H9 (cell line): ENCODE measurements at places on chromosomes 2 and 18.

DNA sequence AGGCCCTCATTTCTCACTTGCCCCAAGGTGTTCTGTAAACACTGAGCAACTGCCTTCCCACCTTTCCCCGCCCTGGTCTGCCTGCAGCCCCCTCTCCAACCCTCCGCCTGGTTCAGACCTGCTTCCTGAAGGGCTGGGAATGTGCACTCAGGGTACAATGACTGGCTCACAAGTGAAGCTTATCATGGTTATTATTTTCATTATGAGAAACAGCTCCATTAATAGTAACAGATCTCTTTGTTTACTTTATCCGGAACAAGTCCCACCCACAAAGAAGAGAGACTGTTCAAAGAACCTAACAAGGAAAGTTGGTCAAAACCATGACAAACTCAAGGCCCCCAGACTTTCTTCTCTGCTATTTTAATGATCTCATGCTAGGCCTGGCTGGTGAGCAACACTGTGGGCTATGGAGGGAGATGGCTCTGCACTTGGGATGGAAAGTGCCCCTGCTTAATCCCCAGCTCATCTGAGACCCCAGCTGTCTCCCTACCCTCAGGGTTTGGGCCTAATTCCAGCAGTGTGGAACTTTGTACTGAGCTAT lies 36.7 kb downstream of the ARHGAP25 start:
- no peak for DNase-seq

DNA sequence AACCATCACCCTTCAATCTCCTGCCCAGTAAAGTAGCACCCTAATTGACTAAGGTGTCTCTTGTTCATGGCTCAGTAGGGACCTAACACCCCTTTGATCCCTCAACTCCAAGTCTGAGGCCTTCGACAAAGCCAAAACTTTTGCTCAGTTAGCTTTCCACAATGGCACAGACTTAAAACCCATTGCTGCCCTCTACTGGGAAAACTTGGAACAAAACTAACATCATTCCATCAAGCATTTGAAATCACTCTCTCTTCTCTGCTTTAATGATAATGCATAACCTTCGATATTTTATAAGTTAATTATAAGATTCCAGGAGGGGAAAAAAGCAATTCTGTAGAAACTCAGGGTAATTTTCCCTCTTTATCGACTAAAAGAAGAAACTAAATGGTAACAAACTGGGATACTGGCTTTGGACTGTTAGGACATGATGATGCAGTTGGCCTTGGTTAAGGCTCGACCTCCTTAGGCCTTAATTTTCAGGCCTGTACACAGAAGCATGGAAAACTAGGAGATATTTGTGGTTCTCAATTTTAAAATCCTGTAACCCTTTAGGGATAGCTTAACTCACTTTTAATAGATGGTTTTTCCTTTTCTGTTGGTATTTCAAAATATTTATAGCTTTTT lies 127.8 kb downstream of the STK39 start:
- DNase-seq = no peak

DNA sequence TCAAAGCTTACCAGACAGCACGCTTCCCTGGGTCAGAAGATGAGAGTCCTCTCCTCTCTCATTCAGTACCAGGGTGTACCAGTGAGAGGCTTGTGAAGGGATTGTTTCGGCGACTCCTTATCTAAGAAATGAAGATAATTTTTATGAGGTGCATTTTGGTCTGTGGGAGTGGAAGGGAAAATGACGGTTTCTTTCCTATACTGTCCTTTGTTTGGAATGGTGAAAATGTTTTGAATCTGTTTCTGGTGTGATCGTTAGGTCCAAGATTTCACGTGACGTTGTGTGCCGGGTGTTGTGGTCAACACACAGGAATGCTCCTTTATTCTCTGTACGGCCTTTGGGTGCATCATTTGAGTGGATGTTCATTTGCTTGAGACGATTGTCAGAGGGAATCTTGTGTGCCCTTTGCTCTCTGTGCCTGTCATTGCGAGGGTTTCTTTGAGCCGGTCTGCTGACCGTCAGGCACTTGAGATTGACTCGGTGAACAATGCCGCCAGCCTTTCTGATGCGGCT lies 183.5 kb downstream of the AGAP1 start:
- DNase-seq = no peak

- no peak for DNase-seq
Observed at GRCh38 chr2:78118037-78118436, 595.9 kb upstream of the LRRTM4 start.

GRCh38 chr18:46148810-46149209 lies 44.6 kb downstream of the HAUS1 start:
- peak; percentile 76 for DNase-seq

DNA sequence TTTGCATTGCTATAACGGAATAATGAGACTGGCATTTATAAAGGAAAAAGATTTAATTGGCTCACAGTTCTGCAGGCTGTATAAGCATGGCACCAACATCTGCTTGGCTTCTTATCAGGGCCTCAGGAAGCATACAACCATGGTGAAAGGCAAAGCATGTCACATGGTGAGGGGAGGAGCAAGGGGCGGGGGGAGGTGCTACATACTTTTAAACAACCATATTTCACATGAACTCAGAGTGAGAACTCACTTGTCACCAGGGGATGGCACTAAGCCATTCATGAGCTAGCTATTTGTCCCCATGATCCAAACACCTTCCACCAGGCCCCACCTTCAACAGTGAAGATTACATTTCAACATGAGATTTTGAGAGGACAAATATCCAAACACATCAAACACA lies 188.7 kb downstream of the MBD5 start:
- DNase-seq = peak; percentile 47

GRCh38 chr2:121080013-121080772 lies 204.8 kb downstream of the TFCP2L1 start:
- DNase-seq = peak; percentile 81

DNA sequence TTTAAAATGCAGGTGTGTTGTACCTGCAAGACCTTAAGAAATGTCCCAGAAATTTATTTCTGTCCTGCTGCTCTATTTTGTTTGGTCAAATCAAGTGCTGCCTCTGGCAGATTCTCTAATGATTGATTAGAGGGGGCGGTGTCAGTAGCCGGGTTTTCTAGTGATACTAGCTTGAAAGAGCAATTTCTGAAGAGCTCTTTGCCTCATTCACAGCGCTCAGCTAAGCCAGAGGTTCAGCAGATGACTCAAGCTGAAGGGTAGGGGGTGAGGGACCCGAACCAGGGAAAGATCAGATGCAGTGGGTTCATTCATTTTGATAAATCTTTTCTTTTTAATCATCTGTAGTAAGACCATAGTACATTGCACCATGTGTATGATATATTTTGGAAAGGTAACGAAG lies 15.0 kb downstream of the ZBTB7C start:
- DNase-seq = no peak

DNA sequence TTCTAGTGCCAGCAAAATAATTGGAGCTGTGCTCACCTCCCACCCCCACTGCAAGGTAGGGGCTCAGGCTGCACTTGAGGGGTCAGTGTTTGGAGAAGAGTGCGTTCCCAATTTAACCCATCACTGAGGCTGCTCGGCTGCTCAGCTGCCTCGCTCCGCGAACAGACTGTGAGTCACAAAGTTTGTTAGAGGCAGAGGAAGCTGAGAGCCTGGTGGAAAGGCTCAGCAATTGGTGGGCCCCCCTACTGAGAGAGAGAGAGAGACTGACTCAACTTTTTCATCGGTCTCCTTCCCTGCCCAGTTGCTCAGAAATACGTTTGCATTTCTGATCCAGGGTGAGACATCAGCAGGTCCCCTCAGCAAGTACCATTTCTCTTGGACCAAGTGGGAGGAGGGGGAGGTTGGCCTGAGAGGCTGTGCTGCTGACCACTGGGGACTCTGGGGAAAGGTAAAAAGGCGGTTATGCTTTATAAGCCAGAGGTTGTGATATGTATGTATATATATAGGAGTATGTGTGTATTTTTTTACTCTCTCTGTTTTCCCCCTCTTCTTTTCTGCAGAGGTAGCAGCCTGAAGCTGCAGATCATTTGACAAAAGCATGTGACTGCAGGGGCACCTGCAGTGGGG lies 1.5 kb downstream of the EFR3B start:
- DNase-seq = peak; percentile 52

DNA sequence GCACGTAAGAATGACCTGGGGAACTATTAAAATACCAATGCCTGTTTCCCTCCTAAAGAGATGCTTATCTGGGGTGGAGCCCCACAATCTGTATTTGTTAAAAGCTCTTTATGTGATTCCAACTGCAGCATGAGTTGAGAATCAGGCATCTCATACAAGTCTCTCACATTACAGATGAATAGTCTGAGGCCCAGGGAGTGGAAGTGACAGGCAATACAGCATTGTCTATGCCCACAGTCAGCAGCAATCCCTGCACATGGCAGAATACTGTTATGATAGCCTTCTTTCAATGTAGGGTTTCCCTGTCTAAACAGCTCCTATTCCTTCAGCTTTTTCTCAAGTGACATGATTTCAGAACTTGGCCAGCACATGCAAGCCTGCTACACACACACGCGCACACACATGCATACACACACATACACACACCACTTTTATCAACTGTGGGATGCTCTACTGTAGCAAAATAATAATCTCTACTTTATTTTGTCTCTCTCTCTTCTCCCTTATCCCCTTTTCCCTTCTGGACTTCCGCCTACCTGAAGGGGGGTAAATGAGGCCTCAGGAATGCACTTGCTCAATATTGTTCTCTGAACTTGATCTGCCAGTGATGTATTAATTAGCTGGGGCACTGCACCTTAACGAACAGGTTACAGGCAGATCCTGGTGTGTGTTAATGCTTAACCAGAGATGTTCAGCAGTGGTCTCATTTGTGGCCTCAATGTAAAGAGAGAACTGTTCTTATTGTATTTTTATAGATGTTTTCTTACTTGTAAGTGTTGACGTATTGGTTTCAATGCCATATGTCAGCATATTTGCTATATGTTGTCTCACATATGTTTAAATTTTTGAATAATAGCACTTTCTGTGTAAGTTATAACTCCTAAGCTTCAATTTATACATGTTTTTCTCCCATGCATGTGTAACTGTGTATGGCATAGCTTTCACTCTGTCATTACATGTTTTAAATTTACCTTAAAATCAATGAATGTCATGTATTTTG lies 116.0 kb downstream of the SETBP1 start:
- no peak for DNase-seq

DNA sequence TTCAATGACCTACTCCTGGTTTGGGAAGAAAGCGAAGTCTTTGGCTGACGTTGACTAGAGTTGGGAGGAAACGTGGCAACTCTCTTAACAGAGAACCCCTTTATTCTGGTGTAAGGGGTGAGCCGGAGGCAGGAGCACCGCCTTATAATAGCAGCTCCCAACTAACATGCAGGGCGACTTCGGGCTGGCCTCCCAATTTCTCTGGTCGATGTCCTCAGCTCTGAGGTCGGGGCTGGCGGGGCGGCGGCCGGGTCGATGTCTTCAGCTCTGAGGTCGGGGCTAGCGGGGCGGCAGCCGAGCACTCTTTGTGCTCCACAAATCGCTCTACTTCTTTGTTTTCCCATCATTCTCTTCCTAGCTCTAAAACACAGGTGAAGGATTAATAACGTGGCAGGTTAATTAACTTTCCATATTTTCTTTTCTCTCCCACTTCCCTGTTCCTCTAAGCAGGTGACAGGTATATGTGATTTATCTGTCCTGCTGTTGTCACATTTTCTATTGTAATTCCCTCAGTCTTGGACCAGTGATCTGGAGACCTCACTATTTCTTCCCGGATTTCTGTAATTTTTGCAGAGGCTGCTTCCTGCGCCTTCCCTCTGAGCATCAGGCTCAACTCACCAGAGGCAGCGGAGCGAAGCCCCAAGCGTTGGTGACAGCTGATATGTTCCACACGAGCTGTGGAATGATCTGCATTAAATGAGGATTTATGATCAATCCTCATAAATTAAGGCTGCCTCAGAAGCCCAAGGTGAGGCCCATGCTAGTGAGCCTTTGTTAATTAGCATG lies 64.3 kb downstream of the ACKR3 start:
- DNase-seq = no peak

DNA sequence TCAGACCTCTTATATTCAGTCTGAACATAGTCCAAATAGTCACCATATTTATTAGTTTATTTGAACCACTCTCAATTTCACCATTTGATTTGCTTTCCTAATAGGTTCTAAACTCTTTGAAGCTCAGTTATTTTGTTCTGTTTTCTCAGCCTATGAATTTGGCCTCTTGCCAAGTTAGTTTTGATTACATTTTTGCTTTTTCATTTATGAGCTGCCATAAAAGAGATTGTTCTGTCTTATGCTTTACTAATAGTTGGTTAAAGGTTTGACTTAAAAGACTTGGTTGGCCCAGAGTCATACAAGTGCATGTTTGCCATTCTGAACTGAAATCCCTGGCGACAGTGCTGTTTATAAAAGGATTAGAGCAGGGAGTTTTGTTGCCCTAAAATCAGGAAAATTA lies 85.9 kb upstream of the RANBP2 start:
- DNase-seq = no peak

- DNase-seq = no peak
Observed at GRCh38 chr18:10274301-10274700, 180.1 kb upstream of the APCDD1 start.

- no peak for DNase-seq
Observed at GRCh38 chr18:48943736-48944527, 6.8 kb downstream of the SMAD7 start.

DNA sequence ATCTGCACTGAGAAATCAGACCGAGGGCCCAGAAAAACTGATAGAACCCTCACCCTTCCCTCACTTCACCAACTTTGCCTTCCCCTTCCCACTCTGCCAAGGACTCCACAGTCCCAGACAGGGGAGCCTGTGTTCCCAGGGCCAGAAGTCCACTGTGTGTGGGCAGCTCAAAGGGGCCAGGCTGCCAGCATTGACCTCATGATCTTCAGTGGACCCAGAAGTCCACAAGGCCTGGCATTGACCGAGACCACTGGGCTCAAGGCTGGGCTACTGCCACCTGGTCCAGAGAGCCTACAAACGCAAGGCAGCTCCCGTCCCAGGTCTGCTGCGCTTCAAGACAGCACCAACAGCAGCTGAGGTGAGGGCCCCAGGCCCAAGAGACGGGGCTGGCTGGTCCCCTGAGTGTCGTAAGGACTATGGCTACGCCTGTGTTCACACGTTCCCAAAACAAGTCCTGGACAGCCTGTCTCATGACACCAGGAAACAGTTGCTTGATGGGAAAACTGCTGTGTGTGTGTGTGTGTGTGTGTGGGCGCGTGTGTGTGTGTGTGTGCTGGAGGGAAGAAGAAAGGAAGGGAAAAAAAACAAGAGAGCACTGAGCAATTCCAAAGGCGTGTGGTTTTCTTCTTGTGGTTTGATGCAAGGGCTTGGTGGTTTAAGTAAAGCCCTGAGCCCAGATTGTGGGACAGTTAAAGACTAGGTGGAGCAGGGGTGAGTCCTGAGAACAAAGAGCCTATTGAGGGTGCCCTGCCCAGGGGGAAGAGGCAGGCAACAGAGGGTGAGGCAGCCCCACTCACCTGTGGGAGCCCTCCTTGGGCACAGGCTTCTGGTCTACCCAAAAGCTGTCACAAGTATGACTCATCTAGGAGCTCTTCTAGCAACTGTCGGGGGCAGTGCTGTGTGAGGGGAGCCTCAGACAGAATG lies 46.6 kb upstream of the ZBTB7C start:
- no peak for DNase-seq

- no peak for DNase-seq
Observed at GRCh38 chr2:15840148-15840547, 100.2 kb upstream of the MYCN start.
